Neural crest cell (in vitro differentiated cells): ENCODE measurements at places on chromosomes 16 and 17. TPM values are rescaled to one million over a fixed set of nuclear protein-coding genes. Genes with fewer than 3 reads are reported as not detected.

Gene NPIPB12
- 55.9 and 57.0 TPM in 2 replicates for total RNA-seq

Gene TBC1D3D
- 0.23 and 0.50 TPM in 2 replicates for total RNA-seq

Gene TP53TG3B
- not detected in 2 replicates for total RNA-seq

DNA sequence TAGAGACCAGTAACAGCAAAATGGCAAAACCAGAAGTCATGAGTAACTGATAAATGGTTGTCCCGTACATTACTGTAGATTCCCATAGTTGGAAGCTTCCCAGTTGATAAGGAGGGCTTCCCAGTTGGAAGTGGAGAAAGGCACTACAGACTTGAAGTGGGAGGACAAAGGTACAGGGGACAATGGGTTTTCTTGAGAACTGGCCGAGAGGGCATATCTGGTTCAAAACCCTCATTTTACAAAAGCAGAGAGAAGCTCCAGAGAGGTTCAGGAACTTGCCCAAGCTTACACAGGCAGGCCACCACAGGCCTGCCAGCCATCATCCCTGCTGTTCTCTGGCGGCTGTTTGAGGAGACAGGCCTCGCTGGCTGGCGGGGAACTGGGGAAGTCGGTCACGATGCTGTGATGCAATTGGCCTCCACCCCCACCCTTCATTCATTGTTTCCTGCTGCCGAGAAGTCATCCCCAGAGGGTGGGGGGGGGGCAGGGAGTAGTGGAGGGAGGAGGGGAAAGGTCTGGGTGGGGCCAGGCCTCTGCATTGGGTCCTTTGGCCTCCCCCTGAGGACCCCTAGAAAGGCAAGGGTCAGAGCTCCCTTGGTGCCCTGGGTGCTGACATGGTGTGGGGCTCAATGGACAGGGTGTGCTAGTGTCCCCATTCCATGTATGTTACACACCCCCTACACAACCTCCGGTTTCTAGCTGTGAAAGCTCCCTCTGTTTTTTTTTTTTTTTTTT is 3.0 kb downstream of the UBALD2 start:
- H3K4me3 ChIP-seq: peak overlapping the region; percentile 87
- peaks cover 37% of the 10 kb centered on the region for H3K4me1 ChIP-seq
- H3K27me3 ChIP-seq: no peaks in the 10 kb centered on the region
- DNase-seq: no peak
- H3K27ac ChIP-seq: peak overlapping the region; percentile 86
- no peaks in the 10 kb centered on the region for H3K36me3 ChIP-seq

GRCh38 chr17:45222996-45223538 is 1.4 kb downstream of the FMNL1 start:
- no peak overlapping the region for H3K27ac ChIP-seq
- DNase-seq: no peak
- peaks cover 64% of the 10 kb centered on the region for H3K27me3 ChIP-seq
- H3K36me3 ChIP-seq: no peaks in the 10 kb centered on the region

GRCh38 chr17:11170881-11171280 is 70.1 kb upstream of the SHISA6 start:
- H3K4me1 ChIP-seq: no peaks in the 10 kb centered on the region
- H3K27ac ChIP-seq: no peak overlapping the region
- no peaks in the 10 kb centered on the region for H3K36me3 ChIP-seq
- peaks cover 17% of the 10 kb centered on the region for H3K27me3 ChIP-seq
- DNase-seq: no peak
- no peak overlapping the region for H3K4me3 ChIP-seq

- H3K27me3 ChIP-seq: no peaks in the 10 kb centered on the region
- H3K27ac ChIP-seq: no peak overlapping the region
- no peaks in the 10 kb centered on the region for H3K36me3 ChIP-seq
Observed at GRCh38 chr17:64401941-64402340, 11.3 kb upstream of the PECAM1 start.
